ENCODE measurements at places on chromosomes 7 and 10. TPM values are rescaled to one million over a fixed set of nuclear protein-coding genes. Genes with fewer than 3 reads are reported as not detected.

ZNF22 gene
- total RNA-seq = 14.6 TPM

PNLIPRP3 gene
- not detected for total RNA-seq

EPHB6 gene
- 0.54 TPM for total RNA-seq

ZP3 gene
- 23.3 TPM for total RNA-seq

MSMB gene
- not detected for total RNA-seq

SPDYE1 gene
- not detected for total RNA-seq

WDFY4 gene
- total RNA-seq = 0.23 TPM

NKX1-2 gene
- 0.15 TPM for total RNA-seq

MEIG1 gene
- 0.54 TPM for total RNA-seq

ADGRA1 gene
- 0.05 TPM for total RNA-seq

METTL27 gene
- 3.4 TPM for total RNA-seq

FAM237B gene
- total RNA-seq = not detected

DNA sequence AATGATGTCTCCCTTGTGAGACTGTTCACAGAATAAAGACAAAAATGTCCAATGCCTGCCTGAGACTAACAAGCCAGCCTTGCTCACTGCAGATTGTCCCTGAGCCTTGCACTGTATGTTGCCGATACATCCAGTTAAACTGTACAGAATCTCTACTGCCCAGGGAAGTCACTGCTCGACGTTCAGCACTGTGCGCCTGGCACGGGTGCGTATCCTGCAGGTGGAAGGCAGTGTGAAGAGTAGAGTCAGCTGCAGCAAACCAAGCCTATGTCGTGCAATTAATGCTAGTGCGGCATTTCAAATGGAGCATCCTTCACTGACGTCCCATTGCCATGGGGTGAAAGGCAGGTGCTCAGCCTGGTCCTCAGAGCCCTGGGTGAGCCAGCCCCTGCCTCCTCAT, 132.9 kb downstream of the TNS3 start:
- no peaks in the 10 kb centered on the region for H3K27me3 ChIP-seq
- no peak for DNase-seq
- peak overlapping the region; percentile 23 for H3K27ac ChIP-seq

DNA sequence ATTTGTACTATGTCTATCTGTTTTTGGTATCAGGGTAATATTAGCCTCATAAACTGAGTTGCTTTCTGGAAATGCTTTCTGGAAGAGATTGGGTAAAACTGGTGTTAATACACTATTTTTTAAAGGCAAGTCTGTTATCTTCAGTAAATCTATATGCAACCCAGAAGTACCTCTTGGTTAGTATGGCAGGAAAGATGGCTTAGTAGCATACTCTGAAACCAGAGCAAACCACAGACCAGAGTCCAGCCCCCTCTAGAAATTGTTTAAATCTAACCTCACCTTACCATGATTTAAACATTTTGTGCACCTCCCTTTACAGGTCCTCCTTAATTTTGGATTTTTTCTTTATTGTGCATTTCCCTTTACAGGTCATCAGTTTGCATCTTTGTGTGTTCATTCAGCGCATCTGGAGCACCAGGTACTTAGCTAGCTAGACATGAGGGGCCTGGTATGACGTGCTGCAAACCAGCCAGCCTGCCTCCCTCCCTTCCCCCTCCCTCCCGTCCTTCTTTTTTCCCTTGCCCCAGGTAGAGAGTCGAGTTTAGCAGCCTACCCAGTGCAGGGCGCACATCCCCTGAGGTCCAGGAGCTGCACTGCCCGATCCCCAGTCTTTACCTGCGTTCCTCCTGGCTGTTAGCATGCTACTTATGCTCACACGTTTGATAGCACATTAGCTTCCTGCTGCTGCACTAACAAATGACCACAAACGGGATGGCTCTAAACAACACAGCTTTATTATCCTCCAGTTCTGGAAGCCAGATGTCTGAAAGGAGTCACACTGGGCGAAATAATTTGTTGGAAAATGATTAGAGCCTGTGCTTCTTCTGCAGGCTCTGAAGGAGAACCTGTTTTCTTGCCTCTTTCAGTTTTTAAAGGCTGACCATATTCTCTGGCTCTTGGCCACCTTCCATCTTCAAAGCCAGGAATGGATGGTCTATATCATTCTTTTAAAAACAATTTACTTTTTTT, 299.9 kb upstream of the HABP2 start:
- DNase-seq = no peak
- no peak overlapping the region for H3K4me3 ChIP-seq
- H3K4me1 ChIP-seq = no peaks in the 10 kb centered on the region

DNA sequence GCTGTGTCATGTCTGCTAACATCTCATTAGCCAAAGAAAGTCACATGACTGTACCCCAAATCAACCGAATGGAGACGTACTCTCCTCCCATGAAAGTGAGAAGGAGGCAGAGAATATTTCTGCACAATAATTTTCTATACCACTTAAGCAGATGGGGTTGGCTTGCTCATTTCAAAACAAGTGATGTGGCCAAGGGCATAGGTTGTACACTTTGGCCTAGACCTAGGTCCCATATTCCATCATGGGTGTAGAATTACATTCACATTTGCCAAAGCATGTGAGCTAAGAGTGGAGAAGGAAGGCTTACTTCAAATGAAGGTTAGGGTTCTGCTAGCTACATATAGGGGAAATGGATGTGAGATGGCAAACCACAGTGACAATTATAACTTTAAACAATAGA, 83.0 kb downstream of the ZNF365 start:
- no peak overlapping the region for H3K27ac ChIP-seq
- DNase-seq = no peak
- H3K4me3 ChIP-seq = no peak overlapping the region
- H3K27me3 ChIP-seq = no peaks in the 10 kb centered on the region
- H3K4me1 ChIP-seq = 0 out of 2 replicates have a peak, but pooled peaks cover 8% of the 10 kb centered on the region

DNA sequence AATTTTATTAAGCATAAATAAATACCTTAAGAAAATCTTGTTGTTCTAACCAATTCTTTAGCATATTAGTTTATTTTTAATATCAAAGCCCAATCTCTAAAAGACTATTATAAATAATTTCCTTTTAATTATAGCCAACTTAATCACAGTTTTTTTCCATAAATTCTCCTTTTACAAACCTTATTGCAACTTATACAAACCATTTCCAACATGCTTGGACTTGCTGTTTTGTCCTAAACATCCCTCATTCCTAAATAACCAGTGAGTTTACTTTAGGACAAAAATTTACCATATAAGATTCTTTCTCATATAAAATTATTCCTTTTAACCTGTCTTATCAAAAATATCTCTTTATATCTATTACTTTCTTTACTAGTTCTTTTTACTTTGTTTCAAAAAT, 25.2 kb upstream of the LSM8 start:
- H3K4me3 ChIP-seq = no peak overlapping the region
- no peaks in the 10 kb centered on the region for H3K36me3 ChIP-seq
- no peaks in the 10 kb centered on the region for H3K27me3 ChIP-seq
- no peaks in the 10 kb centered on the region for H3K4me1 ChIP-seq
- no peak for DNase-seq

GRCh38 chr7:2757361-2757903, 69.4 kb downstream of the AMZ1 start:
- peak overlapping the region; percentile 98 for H3K27ac ChIP-seq
- DNase-seq = no peak
- H3K36me3 ChIP-seq = no peaks in the 10 kb centered on the region
- H3K4me1 ChIP-seq = peaks cover 77% of the 10 kb centered on the region

- no peak overlapping the region for H3K27ac ChIP-seq
- H3K4me3 ChIP-seq = no peak overlapping the region
- no peaks in the 10 kb centered on the region for H3K4me1 ChIP-seq
- no peaks in the 10 kb centered on the region for H3K27me3 ChIP-seq
Observed at GRCh38 chr10:120485946-120486345, 28.9 kb downstream of the PLPP4 start.

DNA sequence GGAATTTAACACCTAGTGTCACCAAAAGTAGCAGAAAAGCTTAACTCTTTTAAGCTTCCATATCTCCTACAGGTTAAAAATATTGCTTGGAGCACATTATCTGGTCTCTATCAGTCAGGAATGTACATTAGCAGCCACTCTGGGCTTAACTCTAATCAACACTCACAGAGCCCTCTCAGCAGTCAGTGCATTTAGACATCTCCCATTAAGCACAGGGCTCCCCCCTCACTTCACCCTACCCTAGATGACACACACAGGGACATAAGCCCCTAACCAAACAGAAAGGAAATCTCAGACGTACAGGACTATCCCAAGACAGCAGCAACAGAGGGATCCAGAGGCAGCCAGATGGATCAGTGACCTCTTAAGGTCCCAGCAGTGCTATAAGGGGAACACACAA, 26.4 kb downstream of the FBXW4 start:
- no peak overlapping the region for H3K27ac ChIP-seq
- DNase-seq = no peak
- peaks cover 4% of the 10 kb centered on the region for H3K36me3 ChIP-seq
- H3K4me3 ChIP-seq = no peak overlapping the region

GRCh38 chr7:20796500-20796899, 9.8 kb upstream of the SP8 start:
- no peak overlapping the region for H3K4me3 ChIP-seq
- H3K36me3 ChIP-seq = no peaks in the 10 kb centered on the region
- no peak overlapping the region for H3K27ac ChIP-seq

- DNase-seq = no peak
- no peak overlapping the region for H3K4me3 ChIP-seq
- H3K4me1 ChIP-seq = no peaks in the 10 kb centered on the region
- no peaks in the 10 kb centered on the region for H3K36me3 ChIP-seq
Observed at GRCh38 chr7:113283861-113284260, 165.5 kb upstream of the SMIM30 start.

DNA sequence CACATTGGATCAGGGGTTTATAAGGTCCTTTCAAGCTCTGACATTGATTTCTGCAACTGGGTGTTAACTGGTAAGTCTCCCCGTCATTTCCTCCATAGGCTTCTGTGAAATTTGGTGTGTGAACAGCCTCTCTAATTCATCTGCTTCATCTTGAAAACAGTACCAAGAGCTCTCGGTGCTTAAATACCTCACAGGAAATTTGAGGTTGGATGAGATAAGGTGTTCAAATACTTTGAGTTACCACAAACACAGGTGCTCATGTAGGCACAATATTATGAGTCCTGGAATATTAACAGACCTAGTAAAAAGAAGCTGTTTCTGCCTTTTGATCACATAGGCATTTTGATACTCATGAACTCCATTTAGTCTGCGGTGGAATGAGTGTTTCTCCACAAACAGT, 85.2 kb downstream of the RTKN2 start:
- peaks cover 5% of the 10 kb centered on the region for H3K4me1 ChIP-seq
- no peak for DNase-seq
- no peaks in the 10 kb centered on the region for H3K36me3 ChIP-seq
- no peak overlapping the region for H3K4me3 ChIP-seq
- H3K27ac ChIP-seq = peak overlapping the region; percentile 73
- H3K27me3 ChIP-seq = no peaks in the 10 kb centered on the region

DNA sequence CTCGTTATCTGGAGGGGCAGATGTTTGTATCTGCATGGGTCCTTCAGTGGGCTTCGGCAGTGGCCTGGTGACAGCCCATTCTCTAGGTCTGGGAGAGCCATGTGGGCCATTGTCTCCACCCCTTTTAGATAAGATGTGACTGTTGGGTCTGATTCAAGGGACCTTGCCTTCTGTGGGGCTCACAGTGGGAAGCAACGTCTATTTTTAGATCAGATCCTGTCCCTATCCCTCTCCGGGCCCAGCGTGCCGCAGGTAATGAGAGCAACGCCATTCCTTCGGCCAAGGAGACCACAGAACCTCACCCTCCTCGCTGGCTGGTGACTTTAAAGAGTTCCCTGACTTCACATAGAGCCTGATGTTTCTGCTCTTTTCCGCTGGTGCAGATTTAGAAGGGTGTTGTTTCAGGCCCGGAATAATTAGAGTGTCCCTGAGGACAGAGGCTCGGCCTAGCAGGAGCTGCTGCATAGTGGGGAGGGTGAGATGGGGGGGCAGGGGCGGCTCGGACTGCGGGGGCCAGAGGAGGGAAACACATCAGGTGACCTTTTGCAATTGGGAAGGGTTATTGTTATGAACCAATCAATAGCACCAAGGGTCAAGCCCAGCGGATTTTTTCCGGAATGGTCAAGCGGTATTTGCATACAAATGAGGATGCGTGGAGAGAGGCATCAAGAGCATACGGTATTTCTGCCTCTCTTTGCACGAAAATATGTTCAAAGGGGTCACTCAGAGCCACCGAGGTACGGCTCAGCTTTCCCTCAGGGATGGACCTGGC, 503.0 kb upstream of the FOXK1 start:
- no peaks in the 10 kb centered on the region for H3K36me3 ChIP-seq
- no peak overlapping the region for H3K27ac ChIP-seq
- H3K4me3 ChIP-seq = no peak overlapping the region
- H3K4me1 ChIP-seq = no peaks in the 10 kb centered on the region
- no peaks in the 10 kb centered on the region for H3K27me3 ChIP-seq
- DNase-seq = no peak

DNA sequence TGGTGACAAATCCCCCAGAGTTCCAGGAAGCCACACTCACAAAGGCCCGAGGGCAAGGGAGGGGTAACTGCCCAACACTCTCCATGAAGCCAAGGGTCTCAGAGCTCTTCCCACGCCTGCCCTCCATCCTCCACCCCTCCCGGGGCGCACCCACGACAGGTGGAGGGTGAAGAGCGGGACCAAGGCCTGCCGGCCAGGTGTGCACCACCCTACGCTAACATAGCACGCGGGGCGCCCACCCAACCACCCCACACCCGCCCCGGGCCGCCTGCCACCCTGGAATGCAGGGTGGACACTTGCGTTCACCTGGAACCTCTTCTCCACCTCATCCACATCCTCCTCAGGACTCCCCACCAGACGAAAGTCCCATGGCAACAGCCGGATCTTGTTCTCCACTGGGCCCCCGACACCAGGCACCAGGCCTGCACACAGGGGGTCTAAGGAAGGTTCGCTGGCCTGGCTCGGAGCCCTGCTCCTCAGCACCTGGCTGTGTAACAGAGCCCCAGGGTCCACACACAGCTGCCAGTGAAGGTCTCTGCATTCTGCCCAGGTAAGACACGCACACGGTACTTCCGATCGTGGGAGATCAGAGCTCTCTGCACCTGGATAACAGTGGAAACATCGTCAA, 32.7 kb downstream of the MAD1L1 start:
- H3K4me1 ChIP-seq = no peaks in the 10 kb centered on the region
- no peaks in the 10 kb centered on the region for H3K36me3 ChIP-seq
- DNase-seq = no peak
- no peaks in the 10 kb centered on the region for H3K27me3 ChIP-seq

GRCh38 chr10:130072247-130072646, 38.4 kb downstream of the C10orf143 start:
- H3K4me3 ChIP-seq = no peak overlapping the region
- H3K27ac ChIP-seq = no peak overlapping the region
- no peaks in the 10 kb centered on the region for H3K4me1 ChIP-seq
- H3K36me3 ChIP-seq = no peaks in the 10 kb centered on the region
- H3K27me3 ChIP-seq = peaks cover 6% of the 10 kb centered on the region
